Hematopoietic multipotent progenitor cell treated with erythropoietin and hydrocortisone succinate and interleukin-3 and kit ligand, for 6 days (in vitro differentiated cells): ENCODE measurements at places on chromosomes 5 and 9.
A peak's percentile ranks its signal among the peaks of the same experiment; 100 is the strongest.

DNA sequence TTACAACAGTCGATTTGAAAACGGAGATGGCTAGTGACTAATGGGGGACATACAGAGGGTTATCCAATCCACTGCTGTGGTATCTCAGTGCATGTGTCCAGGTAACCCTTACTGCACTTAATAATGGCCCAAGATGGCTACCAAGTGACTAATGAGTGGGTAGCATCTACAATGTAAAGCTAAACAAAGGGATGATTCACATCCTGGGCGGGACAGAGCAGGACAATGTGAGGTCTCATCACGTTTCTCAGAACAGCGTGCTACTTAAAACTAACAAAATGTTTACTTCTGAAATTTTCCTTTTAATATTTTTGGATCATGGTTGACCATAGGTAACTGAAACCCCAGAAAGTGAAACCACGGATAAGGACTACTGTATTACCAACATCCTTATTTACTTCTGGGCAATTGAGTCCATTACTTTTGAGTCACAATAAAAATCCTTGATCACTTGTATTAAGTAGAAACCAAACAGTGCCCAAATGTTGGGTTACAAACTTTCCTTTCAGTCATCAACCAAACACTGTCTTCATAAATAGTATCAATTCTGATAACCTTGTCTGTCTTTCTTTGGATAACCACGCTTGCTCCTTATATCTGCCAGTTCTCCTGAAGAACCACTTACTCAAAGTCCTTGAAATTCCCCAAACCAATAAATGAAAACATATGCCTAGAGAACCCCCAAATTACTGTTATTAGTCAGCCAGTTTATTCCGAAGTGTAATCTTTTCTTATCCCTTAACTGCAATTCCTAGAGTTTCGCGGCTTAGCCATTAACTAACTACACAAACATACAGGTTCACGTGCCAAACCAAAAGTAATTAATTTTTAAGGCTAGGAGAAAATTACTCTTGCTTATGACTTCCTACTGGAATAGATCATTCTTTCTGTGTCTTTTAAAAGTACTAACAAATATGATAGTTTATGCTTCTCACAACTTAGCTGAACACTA is 59.7 kb downstream of the ELL2 start:
- DNase-seq: no peak

DNA sequence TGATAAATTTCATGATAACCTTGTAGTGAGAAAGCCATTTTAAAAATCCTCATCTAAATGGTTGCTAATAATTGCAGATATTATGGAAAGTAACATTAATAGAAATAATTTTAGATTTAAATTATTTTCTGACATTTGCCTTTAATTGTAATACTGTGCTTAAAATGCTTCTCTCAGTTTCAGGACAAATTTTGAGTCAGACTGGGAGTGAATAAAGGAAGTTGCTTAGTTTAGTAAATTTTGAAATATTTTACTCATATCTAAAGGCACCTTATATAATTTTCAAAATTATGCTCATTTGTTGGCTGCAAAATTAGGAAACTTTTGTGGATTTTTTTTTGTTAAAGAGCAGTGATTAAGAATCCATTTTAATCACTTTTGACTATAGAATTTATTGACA is 93.8 kb downstream of the CSNK1G3 start:
- DNase-seq: no peak

DNA sequence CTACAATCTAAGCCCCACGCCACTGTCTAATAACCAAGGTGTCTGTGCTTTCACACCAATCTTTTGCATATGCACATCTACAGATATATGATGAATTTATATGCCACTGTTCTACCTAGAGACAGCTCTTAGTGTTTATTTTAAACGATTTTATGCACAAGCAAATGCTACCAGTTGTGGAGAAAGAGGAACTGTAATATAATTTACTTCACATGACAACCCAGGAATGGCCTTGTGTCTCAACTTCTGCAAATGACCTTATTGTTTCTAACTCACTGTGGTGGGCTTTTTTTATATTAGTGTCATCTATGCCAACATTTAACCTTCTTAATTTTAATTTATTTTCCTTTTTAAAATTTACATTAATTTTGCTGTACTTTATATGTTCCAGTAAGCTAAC is 531.1 kb upstream of the TLE4 start:
- peak; percentile 1 for DNase-seq

- DNase-seq: no peak
Observed at GRCh38 chr9:134858051-134858841, 22.4 kb upstream of the FCN2 start.

DNA sequence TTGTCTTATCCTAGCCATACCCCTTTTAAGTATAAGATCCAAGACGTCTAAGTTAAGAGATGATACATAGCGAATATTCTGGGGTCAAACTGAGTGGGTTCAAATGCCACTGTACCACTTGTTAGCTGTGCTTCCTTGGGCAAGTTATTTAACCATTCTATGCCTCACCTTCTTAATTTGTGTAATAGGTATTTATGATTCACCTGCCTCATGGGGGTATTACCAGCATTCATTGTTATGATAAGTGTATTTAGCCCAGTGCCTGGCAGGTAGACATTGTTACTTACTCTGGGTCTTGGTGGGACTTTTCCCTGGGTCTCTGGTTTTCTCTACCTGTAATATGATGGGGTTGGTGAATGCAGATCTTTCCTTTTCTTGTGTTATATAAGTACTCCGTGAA is 3.8 kb downstream of the LARP1 start:
- peak; percentile 4 for DNase-seq

GRCh38 chr9:128685636-128686489 is 3.2 kb upstream of the SET start:
- DNase-seq: peak; percentile 76

- no peak for DNase-seq
Observed at GRCh38 chr5:132405646-132406045, 36.1 kb downstream of the SLC22A5 start.

GRCh38 chr9:110700953-110701352 is 32.4 kb downstream of the MUSK start:
- DNase-seq: no peak

DNA sequence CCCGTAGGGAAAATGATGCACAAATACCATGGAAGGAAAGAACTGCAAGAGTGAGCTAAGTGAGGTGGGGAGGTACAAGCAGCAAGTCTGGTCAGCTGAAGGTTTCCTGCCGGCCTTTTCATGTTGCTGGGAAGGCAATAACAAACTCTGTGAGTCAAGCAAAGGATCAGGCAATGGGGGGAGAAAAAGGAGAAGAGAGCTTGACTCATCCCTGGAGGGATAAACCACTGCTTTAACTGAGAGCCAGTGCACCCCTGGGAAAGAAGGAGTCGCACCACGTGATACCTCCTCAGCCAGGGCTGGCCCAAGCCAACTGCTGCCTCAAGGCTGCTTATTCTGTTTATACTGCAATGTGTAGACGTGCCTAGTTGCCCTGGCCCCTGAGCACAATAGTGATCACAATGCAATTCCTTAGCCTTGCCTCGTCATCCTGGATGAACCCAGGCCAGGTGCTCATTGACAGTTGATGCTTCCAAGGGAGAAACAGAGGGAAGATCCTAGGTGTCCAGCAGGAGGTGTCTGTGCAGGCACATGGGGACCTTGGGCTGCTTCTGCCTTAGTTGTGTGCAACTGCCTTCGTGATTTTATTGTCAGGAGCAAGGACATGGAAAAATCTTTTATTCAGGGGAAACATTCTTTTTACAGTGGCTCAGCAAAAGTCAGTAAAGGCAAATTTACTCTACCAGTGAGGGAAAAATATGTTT is 203.0 kb upstream of the TUT7 start:
- no peak for DNase-seq

DNA sequence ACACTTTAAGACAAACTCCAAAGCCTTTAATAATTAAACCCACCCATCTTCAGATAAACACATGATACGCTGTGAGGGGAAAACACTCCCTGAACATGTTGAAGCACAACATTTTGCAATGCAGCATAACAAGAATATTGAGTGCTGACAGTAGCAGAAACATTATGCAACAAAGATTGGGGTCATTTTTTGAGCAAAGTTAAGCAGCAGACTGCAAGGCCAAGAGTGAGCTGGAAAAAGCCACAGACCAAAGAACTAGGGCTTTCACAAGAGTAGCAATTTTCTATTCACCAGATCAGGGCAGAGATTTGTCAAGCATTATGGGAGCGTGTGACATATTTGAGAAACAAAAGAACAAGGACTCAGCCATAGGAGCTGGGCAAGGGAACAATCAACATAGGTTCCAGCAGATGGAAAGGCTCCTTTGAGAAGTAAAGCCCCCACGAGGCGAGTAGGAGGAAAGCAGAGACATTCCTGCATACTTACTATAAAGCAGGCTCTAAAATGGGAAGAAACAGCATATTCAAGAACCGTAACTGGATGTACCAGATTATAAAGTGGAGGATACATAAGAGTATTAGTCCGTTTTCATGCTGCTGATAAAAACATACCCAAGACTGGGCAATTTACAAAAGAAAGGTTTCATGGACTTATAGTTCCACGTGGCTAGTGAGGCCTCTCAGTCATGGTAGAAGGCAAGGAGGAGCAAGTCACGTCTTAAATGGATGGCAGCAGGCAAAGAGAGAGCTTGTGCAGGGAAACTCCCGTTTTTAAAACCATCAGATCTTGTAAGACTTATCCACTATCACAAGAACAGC is 4.8 kb upstream of the TTC23L start:
- no peak for DNase-seq
